ENCODE measurements at places on chromosomes 7 and 10. TPM values are rescaled to one million over a fixed set of nuclear protein-coding genes. Genes with fewer than 3 reads are reported as not detected.

Gene LRIT1
- total RNA-seq, result not detected

Gene SP8
- not detected for total RNA-seq

Gene MMS19
- total RNA-seq, result 70.7 TPM

Gene TRIP6
- total RNA-seq, result 65.3 TPM

Gene TACC2
- 236 TPM for total RNA-seq

- DNase-seq, result no peak
- no peaks in the 10 kb centered on the region for H3K36me3 ChIP-seq
- H3K27me3 ChIP-seq, result no peaks in the 10 kb centered on the region
- no peak overlapping the region for H3K4me3 ChIP-seq
- no peaks in the 10 kb centered on the region for H3K4me1 ChIP-seq
Measured at GRCh38 chr10:78628976-78629375, 439.8 kb upstream of the ZMIZ1 start.

- no peaks in the 10 kb centered on the region for H3K27me3 ChIP-seq
- peak overlapping the region; percentile 17 for H3K27ac ChIP-seq
- H3K36me3 ChIP-seq, result no peaks in the 10 kb centered on the region
Measured at GRCh38 chr10:600876-601659, 88.4 kb downstream of the DIP2C start.

GRCh38 chr7:66013938-66014337 is 31.9 kb upstream of the GUSB start:
- H3K4me1 ChIP-seq, result no peaks in the 10 kb centered on the region
- no peaks in the 10 kb centered on the region for H3K36me3 ChIP-seq
- DNase-seq, result peak; percentile 68

GRCh38 chr10:47136866-47137265 is 163.1 kb upstream of the GDF10 start:
- H3K4me3 ChIP-seq, result no peak overlapping the region
- DNase-seq, result no peak
- no peaks in the 10 kb centered on the region for H3K27me3 ChIP-seq
- H3K27ac ChIP-seq, result no peak overlapping the region

- no peaks in the 10 kb centered on the region for H3K36me3 ChIP-seq
- no peaks in the 10 kb centered on the region for H3K27me3 ChIP-seq
- H3K4me1 ChIP-seq, result no peaks in the 10 kb centered on the region
- no peak for DNase-seq
- H3K27ac ChIP-seq, result no peak overlapping the region
Measured at GRCh38 chr7:125512373-125512772, 582.7 kb upstream of the POT1 start.

- DNase-seq, result no peak
- no peak overlapping the region for H3K4me3 ChIP-seq
- H3K4me1 ChIP-seq, result no peaks in the 10 kb centered on the region
- H3K27me3 ChIP-seq, result peaks cover 27% of the 10 kb centered on the region
Measured at GRCh38 chr7:152924826-152925411, 165.4 kb downstream of the ACTR3B start.

Measured in upper lobe of right lung (tissue), 1 donor.